Activated naive CD8-positive, alpha-beta T cell treated with anti-CD3 and anti-CD28 coated beads for 36 hours (primary cell): ENCODE measurements at places on chromosomes 2 and 18. TPM values are rescaled to one million over a fixed set of nuclear protein-coding genes. Genes with fewer than 3 reads are reported as not detected.

DNA sequence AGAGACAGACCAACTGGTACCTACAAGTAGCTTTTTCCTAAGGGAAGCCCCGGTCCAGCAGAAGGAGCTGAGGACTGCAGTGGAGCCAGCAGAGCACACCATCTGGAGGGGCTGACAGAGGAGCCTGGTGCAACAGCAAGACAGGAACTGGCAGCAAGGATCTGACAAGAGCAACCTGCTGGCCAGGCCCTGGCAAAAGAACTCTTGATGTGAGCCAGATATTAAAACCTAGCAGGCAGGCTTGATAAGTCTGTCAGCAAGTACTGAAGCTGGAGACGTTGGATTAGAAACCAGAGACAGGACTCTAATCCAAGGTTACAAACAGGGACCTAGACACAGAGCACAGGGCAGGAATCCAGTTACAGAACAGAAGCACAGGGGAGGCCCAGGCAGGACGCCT is 260.7 kb upstream of the MGAT5 start:
- DNase-seq, result no peak

DNA sequence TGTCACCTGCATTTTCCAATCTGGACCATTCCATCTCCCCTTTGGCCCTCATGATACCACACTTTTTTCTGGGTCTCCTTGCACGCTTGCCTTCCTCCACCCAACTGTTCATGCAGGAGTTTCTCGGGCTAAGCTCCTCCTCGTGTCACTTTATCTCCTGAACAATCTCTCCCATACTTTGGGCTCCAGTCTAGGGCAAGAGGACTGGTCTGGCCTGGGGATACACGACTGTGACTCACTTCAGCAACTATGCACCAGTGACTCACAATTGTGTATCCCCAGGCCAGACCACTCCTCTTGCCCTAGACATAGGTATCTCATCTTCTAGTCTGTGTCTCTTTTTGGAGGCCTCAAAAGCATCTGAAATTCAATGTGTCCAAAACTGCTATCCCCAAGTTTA is 149.4 kb upstream of the PTPRM start:
- DNase-seq, result no peak

GRCh38 chr2:31980674-31981356 is 30.0 kb downstream of the MEMO1 start:
- no peak for DNase-seq

GRCh38 chr2:8177566-8177965 is 504.3 kb upstream of the ID2 start:
- no peak for DNase-seq

DNA sequence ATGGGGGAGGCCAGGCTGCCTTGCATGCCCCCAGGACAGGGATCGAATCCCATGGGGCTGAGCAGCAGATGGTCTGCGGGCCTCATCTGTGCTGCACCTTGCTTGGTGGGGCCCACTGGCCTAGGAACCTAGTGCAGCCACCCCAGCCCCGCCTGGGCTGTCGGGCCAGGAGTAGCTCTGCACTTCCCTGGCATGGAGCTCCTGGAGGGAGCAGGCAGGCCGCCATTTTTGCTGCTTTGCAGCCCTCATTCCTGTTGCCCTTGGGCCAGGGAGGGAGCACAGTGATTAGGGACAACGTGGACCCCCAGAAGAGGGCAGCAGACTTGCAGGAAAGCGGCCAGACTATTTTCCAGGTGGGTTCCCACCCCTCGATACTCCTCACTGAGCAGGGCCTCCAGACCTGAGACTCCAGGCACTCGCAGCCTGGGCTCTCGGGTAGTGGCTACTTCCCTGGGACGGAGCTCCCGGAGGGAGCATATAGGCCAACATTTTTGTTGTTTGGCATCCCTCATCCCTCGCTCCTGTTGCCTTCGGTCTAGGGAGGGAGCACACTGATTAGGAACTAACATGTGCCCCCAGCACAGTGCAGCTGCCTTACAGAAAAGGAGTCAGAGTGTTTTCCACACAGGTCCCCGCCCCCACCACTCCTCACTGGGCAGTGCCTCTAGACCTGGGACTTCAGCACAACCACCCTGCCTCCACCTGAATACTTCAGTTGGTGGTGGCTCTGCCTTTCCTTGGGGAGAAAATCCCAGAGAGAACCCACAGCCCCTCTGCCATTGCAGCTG is 99.5 kb downstream of the MAIP1 start:
- no peak for DNase-seq

DNA sequence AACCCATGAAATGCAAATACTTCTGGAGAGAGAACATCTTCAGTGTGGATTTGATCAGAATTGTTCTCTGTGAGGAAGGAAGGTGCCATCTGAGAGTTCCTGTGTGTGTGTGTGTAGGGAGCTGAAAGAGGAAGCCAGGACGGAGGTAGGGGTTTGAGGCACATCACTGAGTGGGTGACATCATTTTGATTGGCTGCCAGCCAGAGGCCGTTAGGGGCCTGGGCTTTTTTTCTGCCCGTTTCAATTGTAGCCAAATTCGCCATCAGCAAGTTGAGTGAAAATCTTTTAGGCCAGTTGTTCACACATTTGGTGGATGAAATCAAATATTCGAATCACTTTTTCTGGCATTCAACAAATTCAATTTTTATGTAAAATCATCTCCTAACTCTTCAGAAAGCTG is 48.9 kb downstream of the TSN start:
- DNase-seq, result no peak

DNA sequence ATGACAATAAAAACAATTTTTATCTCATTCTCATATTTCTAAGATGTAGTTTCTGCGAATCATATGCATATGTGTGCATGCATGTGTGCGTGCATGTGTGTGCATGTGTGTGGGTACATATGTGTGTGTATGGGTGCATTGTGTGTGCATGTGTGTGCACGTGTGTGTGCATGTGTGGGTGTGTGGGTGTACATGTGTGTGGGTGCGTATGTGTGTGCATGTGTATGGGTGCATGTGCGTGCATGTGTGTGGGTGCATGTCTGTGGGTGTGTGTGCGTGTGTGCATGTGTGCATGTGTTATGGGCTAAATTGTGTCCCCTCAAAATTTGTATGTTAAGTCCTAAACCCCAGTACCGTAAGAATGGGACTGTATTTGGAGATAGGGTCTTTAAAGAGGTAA is 49.3 kb downstream of the COL6A3 start:
- DNase-seq, result no peak

- DNase-seq, result no peak
Measured at GRCh38 chr2:157433394-157433793, 10.5 kb downstream of the CYTIP start.

Gene TFCP2L1
- 0.06 TPM for total RNA-seq

- no peak for DNase-seq
Measured at GRCh38 chr2:72785517-72785916, 40.3 kb downstream of the EXOC6B start.

- DNase-seq, result no peak
Measured at GRCh38 chr2:12970861-12971260, 254.1 kb downstream of the TRIB2 start.
